ENCODE measurements at places on chromosomes 1 and 21. TPM values are rescaled to one million over a fixed set of nuclear protein-coding genes. Genes with fewer than 3 reads are reported as not detected.

Gene ZNF687
- total RNA-seq = 19.6 TPM

GRCh38 chr1:223176437-223176836 lies 33.4 kb upstream of the TLR5 start:
- no peaks in the 10 kb centered on the region for H3K36me3 ChIP-seq
- no peak for DNase-seq
- no peaks in the 10 kb centered on the region for H3K4me1 ChIP-seq
- H3K4me3 ChIP-seq = no peak overlapping the region
- no peaks in the 10 kb centered on the region for H3K27me3 ChIP-seq

GRCh38 chr1:94000510-94001282 lies 91.5 kb upstream of the GCLM start:
- no peak for DNase-seq
- no peaks in the 10 kb centered on the region for H3K36me3 ChIP-seq
- H3K4me3 ChIP-seq = no peak overlapping the region
- H3K27me3 ChIP-seq = no peaks in the 10 kb centered on the region
- H3K27ac ChIP-seq = no peak overlapping the region

- no peaks in the 10 kb centered on the region for H3K27me3 ChIP-seq
- DNase-seq = no peak
- peak overlapping the region; percentile 93 for H3K4me3 ChIP-seq
- H3K36me3 ChIP-seq = no peaks in the 10 kb centered on the region
- H3K4me1 ChIP-seq = peaks cover 12% of the 10 kb centered on the region
These were observed 1.1 kb downstream of the MIA3 start for GRCh38 chr1:222618880-222619596.

DNA sequence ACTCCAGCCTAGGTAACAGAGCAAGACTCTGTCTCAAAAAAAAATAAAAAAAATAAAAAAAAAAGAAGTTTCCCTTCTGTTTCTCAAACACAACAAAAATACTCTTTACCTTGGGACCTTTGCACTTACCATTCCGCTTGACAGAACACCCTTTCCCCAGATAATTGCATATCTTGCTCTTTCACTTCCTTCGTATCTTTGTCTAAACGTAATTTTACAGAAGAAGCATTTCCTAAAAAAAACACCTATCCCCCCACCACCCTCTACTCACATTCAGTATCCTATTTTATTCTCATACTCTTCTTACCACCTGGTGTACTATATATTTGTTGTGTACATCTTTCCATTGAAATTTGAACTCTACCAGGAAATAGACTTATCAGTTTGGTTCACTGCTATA lies 32.7 kb downstream of the ASH1L start:
- no peak for DNase-seq
- no peak overlapping the region for H3K4me3 ChIP-seq
- no peaks in the 10 kb centered on the region for H3K36me3 ChIP-seq
- H3K27me3 ChIP-seq = no peaks in the 10 kb centered on the region
- H3K4me1 ChIP-seq = peaks cover 52% of the 10 kb centered on the region
- no peak overlapping the region for H3K27ac ChIP-seq

Gene LCE3D
- not detected for total RNA-seq

GRCh38 chr1:76177615-76178014 lies 103.1 kb downstream of the ST6GALNAC3 start:
- H3K27ac ChIP-seq = no peak overlapping the region
- no peaks in the 10 kb centered on the region for H3K27me3 ChIP-seq
- DNase-seq = no peak

- H3K27me3 ChIP-seq = no peaks in the 10 kb centered on the region
- peaks cover 5% of the 10 kb centered on the region for H3K4me1 ChIP-seq
- no peak overlapping the region for H3K4me3 ChIP-seq
- no peak for DNase-seq
- no peak overlapping the region for H3K27ac ChIP-seq
- H3K36me3 ChIP-seq = no peaks in the 10 kb centered on the region
These were observed 39.3 kb downstream of the CA6 start for GRCh38 chr1:8984990-8985389.

GRCh38 chr1:25815208-25816111 lies 4.3 kb upstream of the MTFR1L start:
- no peak overlapping the region for H3K27ac ChIP-seq
- H3K4me1 ChIP-seq = peaks cover 23% of the 10 kb centered on the region
- H3K27me3 ChIP-seq = no peaks in the 10 kb centered on the region
- DNase-seq = no peak

DNA sequence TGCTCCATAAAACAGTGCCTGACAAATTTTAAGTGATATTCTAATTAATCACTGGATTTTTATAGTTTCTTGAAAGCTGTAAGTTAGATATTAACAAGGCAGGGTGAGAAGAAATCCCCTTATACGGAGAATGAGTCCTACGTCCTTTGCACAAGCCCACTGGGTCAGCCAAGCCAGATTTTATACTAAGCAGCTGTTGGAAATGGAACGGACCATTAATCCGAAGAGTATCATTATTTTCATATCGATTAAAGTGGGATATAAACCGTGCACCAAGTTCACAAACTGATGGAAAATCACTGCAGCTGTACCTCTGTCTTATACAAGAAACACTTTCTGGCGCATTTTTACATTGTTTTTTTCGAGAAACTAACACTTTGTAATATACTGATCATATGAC lies 35.2 kb downstream of the SPAG17 start:
- peaks cover 4% of the 10 kb centered on the region for H3K4me1 ChIP-seq
- H3K4me3 ChIP-seq = no peak overlapping the region
- no peaks in the 10 kb centered on the region for H3K27me3 ChIP-seq
- no peak for DNase-seq
- H3K36me3 ChIP-seq = no peaks in the 10 kb centered on the region

Gene CLCNKB
- total RNA-seq = not detected

Gene KIF26B
- 0.02 TPM for total RNA-seq

GRCh38 chr1:202462342-202463076 lies 114.0 kb downstream of the PPP1R12B start:
- no peaks in the 10 kb centered on the region for H3K36me3 ChIP-seq
- no peak for DNase-seq
- no peak overlapping the region for H3K4me3 ChIP-seq
- peaks cover 83% of the 10 kb centered on the region for H3K4me1 ChIP-seq
- peak overlapping the region; percentile 79 for H3K27ac ChIP-seq
- H3K27me3 ChIP-seq = no peaks in the 10 kb centered on the region

Gene FCAMR
- not detected for total RNA-seq

Gene TDRD5
- not detected for total RNA-seq

DNA sequence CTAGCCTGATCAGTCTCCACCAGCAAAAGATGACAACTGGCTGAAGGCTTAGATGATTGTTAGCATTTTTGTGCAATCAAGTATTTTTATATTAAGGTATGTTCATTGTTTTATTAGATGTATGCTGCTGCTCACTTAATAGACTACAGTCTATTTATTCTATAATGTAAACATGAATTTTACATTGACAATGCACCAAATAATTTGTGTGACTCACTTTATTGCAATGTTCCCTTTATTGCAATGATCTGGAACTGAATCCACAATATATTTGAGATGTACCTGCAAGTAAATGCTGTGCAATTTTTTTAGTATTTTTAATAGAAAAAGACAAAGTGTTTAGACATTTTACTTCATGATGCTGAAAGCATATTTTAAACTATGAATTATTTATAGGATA lies 896.5 kb downstream of the AMY1C start:
- DNase-seq = no peak
- no peaks in the 10 kb centered on the region for H3K4me1 ChIP-seq
- H3K27ac ChIP-seq = no peak overlapping the region
- no peak overlapping the region for H3K4me3 ChIP-seq
- H3K36me3 ChIP-seq = no peaks in the 10 kb centered on the region
- H3K27me3 ChIP-seq = no peaks in the 10 kb centered on the region

- no peaks in the 10 kb centered on the region for H3K27me3 ChIP-seq
- no peak overlapping the region for H3K27ac ChIP-seq
- H3K4me3 ChIP-seq = no peak overlapping the region
- no peak for DNase-seq
- no peaks in the 10 kb centered on the region for H3K36me3 ChIP-seq
These were observed 1604.7 kb downstream of the PLA2G4A start for GRCh38 chr1:188433425-188433824.

Gene HOOK1
- 2.1 TPM for total RNA-seq

DNA sequence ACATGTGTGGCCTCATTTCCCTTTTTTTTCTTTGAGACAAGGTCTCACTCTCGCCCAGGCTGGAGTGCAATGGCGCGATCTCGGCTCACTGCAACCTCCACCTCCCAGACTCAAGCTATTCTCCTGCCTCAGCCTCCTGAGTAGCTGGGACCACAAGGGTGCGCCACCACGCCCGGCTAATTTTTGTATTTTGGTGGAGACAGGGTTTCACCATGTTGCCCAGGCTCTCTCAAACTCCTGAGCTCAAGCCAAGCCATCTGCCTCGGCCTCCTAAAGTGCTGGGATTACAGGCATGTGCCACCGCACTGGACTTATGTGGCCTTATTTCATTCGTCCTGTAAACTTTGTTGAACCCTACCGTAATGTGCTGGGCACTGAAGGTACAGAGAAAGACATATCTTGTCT lies 569 bp upstream of the WARS2 start:
- H3K27ac ChIP-seq = peak overlapping the region; percentile 94
- peaks cover 29% of the 10 kb centered on the region for H3K4me1 ChIP-seq
- no peak for DNase-seq
- no peaks in the 10 kb centered on the region for H3K36me3 ChIP-seq
- H3K4me3 ChIP-seq = peak overlapping the region; percentile 79
- H3K27me3 ChIP-seq = no peaks in the 10 kb centered on the region

- H3K4me1 ChIP-seq = peaks cover 14% of the 10 kb centered on the region
- no peaks in the 10 kb centered on the region for H3K27me3 ChIP-seq
- no peak for DNase-seq
- H3K27ac ChIP-seq = no peak overlapping the region
- no peaks in the 10 kb centered on the region for H3K36me3 ChIP-seq
- no peak overlapping the region for H3K4me3 ChIP-seq
These were observed 16.8 kb upstream of the ERVH48-1 start for GRCh38 chr21:42942244-42942643.

DNA sequence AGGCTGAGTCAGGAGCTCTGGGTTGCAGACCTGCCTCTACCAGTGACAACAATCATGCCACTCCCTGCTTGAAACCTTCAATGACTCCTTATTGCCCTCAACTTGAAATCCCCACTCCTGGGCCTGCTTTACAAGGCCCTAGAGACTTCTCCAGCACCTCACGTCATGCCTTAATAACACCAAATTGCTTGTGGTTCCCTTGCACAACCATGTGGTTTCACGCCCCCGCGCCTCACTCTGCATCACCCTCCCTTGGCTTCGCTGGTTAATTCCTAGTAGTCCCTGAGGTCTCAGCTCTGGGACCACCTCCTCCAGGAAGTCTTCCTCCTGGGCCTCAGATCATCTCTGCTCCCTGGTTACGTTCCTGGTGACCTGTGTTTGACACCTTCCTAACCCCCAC lies 33.0 kb downstream of the EPHA2 start:
- DNase-seq = no peak
- H3K36me3 ChIP-seq = no peaks in the 10 kb centered on the region
- no peaks in the 10 kb centered on the region for H3K4me1 ChIP-seq

Gene NMNAT2
- 0.29 TPM for total RNA-seq

- no peak overlapping the region for H3K27ac ChIP-seq
- H3K27me3 ChIP-seq = no peaks in the 10 kb centered on the region
- H3K4me1 ChIP-seq = no peaks in the 10 kb centered on the region
- H3K36me3 ChIP-seq = no peaks in the 10 kb centered on the region
These were observed 19.9 kb downstream of the ATP8B2 start for GRCh38 chr1:154344977-154345837.

- H3K27ac ChIP-seq = peak overlapping the region; percentile 90
- H3K4me1 ChIP-seq = peaks cover 26% of the 10 kb centered on the region
- H3K36me3 ChIP-seq = no peaks in the 10 kb centered on the region
- H3K4me3 ChIP-seq = peak overlapping the region; percentile 96
These were observed 630 bp downstream of the MTF2 start for GRCh38 chr1:93079685-93080141.

Gene VSIG8
- total RNA-seq = not detected

DNA sequence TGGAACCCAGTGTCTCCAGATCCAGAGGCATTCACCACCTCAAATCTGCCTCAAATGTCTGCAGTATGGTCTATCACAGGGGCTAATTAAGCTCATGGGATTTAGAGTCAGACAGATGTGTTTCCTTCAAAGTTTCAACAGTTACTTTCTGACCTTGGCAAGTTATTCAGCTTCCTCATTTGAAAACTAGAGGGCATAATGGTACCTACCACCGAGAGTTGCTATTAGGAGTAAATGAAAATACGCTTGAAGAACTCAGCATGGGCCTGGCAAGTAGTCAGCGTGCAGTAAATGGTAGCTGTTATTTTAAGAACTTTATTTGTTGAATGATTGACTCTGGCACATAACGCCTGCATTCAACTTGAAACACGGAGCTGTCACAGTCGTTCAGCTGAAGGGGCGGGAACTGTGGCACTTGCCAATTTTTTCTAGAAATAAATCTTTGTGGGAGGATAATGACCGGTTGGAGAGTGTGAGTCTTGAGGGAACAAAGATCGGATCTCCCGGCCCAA lies 1.2 kb upstream of the CAP1 start:
- peaks cover 45% of the 10 kb centered on the region for H3K4me1 ChIP-seq
- no peaks in the 10 kb centered on the region for H3K36me3 ChIP-seq
- no peaks in the 10 kb centered on the region for H3K27me3 ChIP-seq

Gene DISP3
- total RNA-seq = not detected

GRCh38 chr21:41108668-41109585 lies 59.0 kb upstream of the BACE2 start:
- H3K4me3 ChIP-seq = no peak overlapping the region
- H3K27ac ChIP-seq = no peak overlapping the region
- H3K27me3 ChIP-seq = peaks cover 22% of the 10 kb centered on the region
- DNase-seq = no peak

DNA sequence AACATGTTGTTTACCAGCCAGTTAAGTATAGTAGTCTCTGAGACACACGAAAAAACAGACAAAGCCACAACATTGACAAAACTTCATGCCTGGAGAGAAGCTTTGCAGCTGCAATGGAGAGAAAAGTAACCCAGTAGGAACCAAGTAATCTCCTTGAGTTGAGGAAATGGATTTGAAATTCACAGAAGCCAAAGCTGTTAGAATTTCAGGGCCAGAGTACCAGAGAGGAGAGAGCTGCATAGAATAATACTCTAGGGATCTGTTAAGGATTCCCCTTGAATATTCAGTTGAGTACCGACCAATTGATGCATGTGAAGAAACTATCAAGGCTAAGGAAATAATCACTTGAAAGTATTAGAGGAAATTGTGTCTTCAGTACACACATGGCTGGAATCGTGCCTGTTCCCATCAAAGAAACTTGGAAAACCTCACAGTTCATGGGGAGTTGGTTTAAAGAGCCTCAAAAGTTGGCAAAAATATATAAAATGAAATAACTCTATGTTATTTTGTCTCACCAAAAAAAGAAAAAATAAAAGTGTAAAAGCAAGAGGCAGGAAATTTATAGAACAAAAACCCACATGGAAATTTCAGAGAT lies 324.0 kb upstream of the NEGR1 start:
- H3K36me3 ChIP-seq = no peaks in the 10 kb centered on the region
- no peak for DNase-seq
- H3K27ac ChIP-seq = no peak overlapping the region
- no peak overlapping the region for H3K4me3 ChIP-seq
